ENCODE measurements at places on chromosomes 2 and 18.

DNA sequence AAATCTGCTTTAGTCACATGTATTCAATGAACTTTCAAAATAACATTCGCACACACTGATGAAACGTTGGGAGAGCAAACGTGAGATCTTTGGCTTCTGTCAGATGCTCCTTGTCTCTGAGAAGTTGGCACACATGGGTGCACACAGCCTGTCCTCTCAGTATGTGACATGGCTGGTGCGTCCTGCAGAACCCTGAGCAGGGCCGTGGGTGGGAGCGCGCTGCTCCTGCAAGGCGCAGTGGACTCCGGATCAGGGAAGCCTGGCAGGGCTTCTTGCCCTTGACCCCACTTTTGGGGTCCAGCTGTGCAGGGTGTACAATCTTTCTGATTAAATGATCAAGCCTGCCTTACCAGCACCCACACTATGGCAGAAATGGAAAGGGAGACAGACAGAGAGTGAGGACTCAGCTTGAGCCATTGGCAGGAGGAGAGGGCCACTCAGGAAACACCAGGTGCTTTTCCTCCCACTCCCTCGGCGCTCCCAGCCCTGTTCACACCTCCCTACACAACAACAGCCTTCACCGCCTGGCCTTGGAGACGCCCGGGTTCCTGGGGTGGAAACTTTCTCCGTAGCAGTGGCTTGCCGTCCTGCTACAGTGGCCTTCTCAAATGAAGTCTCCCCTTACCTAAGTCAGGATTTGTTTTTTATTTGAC, 108.4 kb upstream of the SNTG2 start:
- DNase-seq: no peak

GRCh38 chr2:28909655-28910353, 15.3 kb downstream of the WDR43 start:
- DNase-seq: no peak

GRCh38 chr2:173159791-173160463, 84.3 kb downstream of the MAP3K20 start:
- no peak for DNase-seq

DNA sequence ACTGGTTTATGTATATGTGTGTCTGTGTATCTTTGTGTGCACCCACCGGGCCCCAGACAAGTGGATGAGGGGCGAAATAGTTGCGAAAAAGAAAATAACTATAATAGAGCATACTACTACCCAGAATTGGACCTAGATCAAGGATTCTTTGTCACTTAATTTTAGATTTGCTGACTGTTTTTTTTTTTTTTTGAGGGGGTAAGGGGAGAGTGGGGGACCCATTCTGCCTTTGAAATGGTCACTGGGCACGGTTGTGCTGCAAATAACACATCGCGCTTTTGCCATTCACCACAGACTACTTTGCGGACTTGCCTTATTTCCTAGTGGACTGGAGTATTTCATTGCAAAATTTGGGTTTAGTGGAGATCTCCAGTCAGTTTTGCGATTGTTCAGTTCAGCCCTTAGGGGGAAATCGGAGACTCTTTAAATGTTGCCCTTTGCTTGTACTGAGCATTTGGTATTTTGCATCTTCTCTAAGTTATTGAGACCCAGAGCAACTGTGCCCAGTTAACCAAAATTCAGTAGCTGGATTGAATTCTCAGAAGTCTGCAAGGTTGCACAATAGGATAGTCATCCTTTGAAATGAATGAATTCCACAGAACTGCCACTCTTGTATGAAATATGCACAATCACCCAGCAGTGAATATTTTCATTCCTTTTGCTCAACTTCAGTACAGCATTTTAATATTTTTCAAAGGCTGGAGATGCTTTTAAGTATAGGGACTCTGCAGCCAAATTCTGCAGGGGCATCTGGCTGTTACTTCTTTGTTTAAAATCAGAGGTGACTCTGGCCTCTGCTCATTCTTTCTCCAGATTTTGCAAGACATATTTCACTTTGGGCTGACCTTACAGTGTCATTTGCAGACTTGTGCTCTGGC, 2.9 kb downstream of the TRIB2 start:
- DNase-seq: no peak

- DNase-seq: no peak
Observed at GRCh38 chr18:36593001-36593400, 235.8 kb downstream of the TPGS2 start.

- no peak for DNase-seq
Observed at GRCh38 chr2:131037398-131038257, 55.6 kb downstream of the FAM168B start.

DNA sequence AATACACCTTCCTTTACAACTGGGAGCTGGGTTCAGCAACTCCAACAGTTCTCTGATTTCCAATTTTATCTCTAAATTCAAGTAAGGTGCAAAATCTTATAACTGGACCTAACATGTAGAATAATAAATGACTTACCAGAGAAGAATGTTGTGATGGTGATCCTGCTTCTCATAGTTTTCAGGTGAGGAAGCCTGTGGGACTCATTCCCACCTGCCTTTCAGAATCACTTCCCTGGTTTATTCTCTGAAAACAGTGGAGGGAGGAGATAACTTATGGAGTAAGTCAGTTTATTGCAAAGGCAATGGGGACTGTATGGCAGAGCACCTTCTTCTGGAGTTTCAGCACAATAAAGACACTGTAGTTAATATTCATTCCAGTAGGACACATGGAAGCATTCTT, 1188.2 kb upstream of the FAM98A start:
- no peak for DNase-seq

DNA sequence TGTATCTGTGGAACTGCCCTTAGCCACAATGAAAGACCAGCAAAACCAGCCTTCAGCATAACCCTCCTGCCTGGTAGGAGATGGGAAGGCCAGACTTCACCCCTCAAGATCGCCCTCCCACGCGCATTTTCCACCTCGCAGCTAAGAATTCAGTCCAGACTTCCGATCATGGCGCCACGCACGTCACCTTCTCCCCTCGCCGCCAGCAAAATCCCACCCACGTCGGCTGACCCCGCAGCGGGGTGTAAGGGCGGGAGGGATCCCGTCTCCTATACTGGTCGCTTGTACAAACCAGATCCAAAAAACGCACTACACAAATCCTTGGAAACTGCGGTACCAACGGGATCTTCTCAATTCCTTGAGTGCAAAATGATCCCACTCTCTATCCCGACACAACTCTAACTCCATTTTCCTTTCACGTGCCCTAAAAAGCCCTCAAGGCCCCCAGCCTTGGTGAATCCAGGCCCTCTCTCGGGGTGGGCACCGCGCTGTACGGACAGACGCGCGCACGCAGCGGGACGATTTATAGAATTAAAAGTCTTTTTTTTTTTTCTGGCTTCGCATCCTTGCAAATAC, 1.0 kb upstream of the BMPR2 start:
- DNase-seq: no peak

DNA sequence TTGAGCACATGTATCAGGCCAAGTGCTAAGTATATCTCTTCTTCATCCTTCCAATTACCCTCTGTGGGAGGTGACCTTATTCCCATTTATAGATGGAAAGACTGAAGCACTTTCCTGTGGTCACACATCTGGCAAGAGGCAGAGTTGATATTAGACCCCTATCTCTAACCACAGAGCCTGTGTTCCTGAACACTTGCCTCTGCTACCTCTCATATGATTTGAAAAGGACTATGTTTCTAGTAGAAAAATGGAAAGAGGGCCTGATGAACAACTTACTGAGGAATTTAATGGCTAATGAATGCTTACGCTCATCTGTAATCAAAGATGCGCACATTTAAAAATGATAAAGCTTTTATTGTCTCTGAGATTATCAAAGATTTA, 46.2 kb upstream of the DYNC2LI1 start:
- no peak for DNase-seq

- DNase-seq: no peak
Observed at GRCh38 chr18:58955001-58955400, 90.3 kb downstream of the ZNF532 start.

- no peak for DNase-seq
Observed at GRCh38 chr18:11810379-11810778, 40.8 kb upstream of the CHMP1B start.

GRCh38 chr18:42030586-42031182, 75.7 kb downstream of the PIK3C3 start:
- DNase-seq: no peak

DNA sequence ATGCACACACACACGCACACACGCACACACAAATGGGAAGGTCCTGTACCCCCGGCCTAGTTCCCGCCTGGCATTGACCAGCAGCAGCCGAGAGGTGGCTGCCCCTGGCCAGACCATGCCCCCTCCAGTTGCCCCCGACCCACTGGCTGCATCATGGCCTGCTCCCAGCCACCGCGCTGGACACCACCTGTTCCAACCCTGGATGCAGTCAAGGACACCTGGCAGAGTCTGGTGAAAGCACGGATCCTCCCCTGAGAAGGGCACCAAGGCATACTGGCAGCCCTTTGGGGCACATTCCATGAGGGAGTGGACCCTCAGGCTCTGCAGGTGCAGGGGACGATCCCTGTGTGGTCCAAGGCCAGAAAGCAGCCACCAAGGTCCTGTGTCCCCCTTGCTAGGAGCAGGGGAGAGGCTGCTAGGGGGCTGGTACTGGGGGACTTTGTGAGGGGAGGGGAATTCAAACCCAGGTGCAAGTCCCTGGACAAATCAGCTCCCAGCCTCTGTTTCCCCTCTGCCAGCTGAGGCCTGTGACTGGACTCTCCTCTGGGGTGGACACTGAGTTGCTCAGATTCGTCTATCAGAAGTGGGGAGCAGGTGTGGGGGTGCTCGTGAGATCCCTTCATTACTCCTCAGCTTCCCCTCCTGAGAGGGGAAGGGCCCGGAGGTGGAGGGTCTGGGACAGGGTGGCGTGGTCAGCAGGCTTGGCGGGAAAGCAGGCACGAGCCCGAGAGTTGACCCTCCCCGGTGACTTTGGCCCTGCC, 3.5 kb downstream of the ESPNL start:
- no peak for DNase-seq

GRCh38 chr18:1308686-1309085, 404.0 kb downstream of the ADCYAP1 start:
- no peak for DNase-seq

GRCh38 chr18:46693996-46694395, 37.0 kb upstream of the LOXHD1 start:
- no peak for DNase-seq

DNA sequence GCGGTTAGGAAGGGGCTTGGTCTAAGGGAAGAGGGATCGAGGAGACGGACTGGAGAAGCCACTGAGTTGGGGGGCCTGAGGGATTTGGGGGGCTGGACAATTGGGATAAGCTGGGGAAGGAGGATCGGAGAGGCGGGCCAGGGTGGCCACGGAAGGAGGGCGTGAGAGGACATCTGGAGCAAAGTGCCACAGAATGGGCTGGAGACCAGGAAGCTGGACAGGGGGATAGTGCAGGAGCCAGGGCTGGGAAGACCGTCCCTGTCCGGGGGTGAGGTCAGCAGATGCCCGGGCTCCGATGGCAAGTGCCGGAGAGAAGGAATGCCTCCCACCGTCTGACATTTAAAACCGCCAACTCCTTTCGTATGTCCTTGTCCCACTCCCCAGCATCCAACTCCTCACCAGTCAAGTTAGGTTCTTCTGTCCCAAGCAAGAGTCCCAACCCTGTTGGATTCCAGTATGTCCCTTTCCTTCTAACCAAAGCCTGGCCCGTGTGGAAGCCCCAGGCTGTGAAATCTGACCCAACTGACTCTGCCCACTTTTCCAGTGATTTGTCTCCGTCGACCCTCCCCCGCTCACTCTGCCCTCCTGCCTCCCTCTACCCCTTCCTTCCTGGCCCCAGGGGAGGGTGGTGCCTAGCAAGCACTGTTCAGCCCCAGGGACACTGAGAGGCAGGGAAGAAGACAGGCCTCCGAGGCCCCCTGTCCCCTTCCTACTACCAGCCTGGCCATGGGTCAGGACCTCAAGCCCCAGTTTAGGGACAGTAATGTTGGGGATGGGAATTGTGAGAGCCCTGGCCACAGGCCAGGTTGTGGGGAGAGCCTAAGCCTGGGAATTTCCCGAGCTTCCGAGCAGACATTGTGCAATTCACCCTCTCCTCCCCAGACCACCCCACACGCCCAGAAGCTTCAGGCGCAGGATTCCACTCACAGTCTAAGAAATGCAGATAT, 31.5 kb upstream of the TMBIM1 start:
- no peak for DNase-seq

DNA sequence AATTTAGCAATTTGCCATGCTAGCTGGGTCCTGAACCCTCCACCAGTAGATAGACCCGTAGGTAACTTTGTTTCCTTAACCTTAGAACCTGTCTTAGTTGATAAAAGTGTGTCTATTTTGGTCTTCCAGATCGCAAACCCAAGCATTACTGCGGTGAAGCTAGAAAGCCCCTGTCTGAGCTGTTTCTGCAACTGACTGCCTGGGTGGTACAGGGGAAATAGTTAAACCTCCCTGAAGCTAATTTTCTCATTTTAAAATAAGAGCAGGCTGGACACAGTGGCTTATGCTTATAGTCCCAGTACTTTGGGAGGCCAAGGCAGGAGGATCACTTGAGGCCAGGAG, 101.7 kb upstream of the MSH2 start:
- DNase-seq: no peak

DNA sequence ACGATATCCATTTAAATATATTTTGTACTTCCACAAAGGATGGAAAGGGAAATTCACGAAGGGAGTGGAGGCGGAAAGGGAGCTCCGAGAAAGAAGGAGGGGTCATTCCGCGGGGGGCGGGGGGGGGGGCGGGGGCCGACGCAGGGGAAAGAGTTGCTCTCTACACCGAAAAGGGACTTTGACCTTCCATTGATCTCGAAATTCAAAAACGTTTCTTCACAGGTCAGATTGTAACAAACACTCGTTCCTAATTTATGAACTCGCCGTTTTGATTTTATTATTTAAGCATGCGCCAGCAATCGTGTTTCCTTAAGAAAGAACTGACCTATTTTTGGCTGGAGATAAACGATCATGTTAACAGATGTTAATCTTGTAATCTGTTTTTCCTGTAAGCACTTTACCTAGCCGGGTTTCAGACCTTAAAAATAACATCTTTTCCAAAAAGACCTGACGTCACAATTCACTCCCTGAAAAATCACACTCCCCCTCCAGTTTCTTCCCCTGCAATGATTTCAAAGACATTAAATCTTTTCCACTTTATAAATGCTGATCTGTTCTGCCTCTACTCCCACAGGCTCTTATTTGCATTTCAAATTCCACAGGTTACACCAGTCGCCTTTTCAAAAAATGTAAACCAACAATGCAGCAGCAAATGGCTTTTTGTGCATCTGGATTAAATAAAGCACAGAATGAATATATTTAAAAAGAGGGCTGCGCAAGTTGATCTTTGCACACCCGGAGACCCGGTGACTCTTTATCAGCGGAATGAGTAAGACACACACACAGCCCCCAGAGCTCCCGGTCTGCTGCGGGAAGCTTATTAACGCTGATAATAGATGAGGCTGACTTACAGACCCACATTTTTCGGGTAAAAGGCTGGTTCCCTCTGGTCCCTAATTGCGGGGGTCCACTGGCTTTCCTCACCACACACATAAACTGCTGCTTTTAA, 1.6 kb downstream of the ZNF516 start:
- DNase-seq: no peak

Measured in KG1 (cell line).